ENCODE measurements at places on chromosomes 6 and 20.

DNA sequence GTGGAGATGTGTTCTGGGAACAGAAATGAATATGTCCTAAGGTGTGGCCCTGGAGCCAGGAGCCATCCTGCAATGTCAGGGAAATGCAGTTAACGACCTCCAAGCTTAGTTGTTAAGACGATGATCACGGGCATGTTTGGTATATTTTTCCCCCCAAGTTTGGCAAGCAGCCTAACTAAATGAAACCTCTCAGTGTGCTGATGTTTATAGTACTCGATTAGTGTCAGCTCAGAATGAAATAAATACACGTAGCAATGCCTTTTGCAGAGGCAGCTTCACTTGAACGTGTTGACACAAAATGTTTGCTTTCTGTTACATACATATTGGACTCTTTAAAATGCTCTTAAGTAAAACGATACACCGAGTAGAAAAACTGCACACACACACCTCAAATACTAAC is 76.2 kb upstream of the OLIG3 start:
- no peak for DNase-seq

GRCh38 chr6:75446241-75446880 is 47.2 kb downstream of the FILIP1 start:
- DNase-seq, result no peak

GRCh38 chr6:119077643-119078375 is 655 bp downstream of the FAM184A start:
- no peak for DNase-seq

DNA sequence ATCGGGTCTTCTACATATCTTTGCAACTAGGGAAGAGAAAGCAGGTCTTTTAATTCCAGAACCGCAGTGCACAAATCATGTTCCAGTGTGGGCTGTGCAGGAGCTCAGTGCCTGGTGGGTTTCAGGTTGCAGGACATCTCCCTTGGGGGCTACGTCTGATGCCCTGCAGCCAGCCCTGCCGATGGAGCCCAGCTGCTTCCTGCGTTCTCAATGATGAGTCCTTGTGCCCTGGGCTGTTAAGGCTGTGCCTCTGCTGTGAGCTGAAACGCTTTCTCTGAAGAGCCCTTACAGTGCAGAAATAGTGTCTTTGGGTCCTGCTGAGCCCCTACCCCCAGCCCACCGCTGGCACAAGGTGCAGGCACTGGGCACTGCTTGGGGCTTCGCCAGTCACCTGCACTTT is 192.9 kb downstream of the SYNDIG1 start:
- no peak for DNase-seq

- DNase-seq, result no peak
Measured at GRCh38 chr6:87794922-87795885, 93.2 kb upstream of the AKIRIN2 start.

- no peak for DNase-seq
Measured at GRCh38 chr6:80967609-80968008, 784.9 kb downstream of the TENT5A start.

DNA sequence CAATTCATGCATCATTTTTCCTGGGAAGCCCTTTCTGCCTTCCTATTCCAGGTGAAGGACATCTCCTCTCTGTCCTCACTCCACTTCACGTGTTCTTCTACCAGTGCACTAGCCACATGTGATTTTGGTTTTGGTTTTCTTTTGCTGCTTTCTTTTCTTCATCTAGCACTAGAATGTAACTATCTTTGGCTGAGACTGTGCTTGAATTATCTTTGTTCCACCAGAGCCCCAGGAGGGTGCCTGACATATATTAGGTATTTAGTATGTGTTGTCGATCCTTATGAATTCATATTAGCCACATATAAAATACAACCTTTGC is 79.9 kb downstream of the VGLL2 start:
- no peak for DNase-seq

GRCh38 chr20:63054681-63055240 is 48.0 kb upstream of the BHLHE23 start:
- no peak for DNase-seq

GRCh38 chr6:157427969-157428368 is 47.0 kb downstream of the ZDHHC14 start:
- no peak for DNase-seq

DNA sequence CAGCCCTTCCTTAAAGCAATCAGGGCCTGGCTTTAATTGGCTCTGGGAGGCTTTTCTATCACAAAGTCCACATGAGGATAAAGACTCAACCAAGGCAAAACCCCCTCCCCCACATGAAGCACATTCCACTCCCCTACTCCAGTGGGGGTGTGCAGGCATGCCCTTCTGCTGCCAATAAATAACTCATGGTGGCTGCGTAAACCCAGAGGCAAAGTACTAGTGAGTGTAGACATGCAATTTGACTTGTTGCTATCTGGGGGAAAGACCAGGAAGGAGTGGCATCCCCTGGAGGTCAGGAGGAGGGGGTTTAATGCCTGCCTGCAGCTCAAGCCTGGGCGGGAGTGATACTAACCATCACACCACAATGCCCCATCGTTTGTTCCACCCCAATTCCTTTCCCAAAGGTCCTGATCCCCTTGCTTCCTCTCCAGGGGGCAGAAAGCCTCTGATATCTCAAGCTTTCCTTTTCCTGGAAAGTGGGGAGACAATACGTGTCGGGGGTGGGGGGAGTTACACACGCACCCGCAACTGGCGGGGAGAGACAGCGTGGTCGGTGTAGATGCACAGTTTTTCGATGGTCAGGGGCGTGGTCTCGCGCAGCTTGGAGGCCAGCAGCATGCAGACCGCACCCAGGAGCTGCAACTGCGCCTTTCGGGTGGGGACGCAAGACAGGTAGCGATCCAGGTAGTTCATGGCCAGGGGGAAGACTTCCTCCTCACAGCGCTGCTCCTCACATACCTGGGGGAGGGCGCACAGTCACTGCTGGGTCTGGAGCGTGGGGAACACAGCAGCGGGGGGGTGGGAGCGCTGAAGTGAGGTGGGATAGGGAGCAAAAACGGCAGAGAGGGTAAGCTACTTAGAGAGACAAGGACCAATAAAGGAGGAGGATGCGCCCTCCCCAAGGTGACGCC is 1.5 kb downstream of the CCND3 start:
- DNase-seq, result no peak

- DNase-seq, result no peak
Measured at GRCh38 chr6:63452125-63452524, 120.2 kb upstream of the LOC128125822 start.

DNA sequence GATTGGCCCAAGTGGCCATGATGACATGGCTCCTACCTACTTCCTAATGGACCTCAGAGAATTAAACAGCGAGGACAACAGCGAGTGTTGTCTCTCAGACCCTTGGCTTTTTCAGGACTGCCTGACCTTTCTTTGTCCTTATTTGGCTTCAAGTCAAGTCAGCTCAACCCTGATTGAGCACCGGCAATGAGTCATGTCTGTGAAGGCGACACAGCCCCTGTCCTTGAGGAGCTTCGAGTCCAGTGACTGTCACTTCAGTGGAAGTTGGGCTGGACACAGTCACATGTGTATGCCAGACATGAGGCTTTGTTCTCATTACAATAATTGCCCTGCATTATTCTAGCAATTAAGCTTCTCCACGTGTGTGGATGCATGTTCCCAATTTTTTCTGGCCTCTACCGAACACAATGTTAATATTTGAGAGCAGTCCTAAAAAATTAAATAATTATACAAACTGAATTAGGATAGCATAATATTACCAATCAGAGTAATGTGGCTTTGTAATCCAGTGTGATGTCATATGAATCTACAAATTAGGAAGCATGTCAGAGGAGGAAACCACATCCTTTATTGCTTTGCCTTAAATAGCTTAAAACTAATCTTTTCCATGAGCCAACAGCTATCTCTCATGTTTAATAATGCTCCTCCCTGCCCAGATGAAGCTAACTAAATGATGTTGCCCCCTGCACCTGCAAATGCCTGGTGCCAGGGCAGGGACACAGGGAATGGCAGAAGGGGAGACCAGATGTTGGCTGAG is 178.6 kb downstream of the CDH26 start:
- DNase-seq, result peak; percentile 50

GRCh38 chr6:93419304-93420162 is at the start of gene EPHA7:
TSS of gene EPHA7 (minus strand) at chr6:93419559. CDS start at chr6:93419341, 218 bp downstream.
- peak; percentile 84 for DNase-seq

DNA sequence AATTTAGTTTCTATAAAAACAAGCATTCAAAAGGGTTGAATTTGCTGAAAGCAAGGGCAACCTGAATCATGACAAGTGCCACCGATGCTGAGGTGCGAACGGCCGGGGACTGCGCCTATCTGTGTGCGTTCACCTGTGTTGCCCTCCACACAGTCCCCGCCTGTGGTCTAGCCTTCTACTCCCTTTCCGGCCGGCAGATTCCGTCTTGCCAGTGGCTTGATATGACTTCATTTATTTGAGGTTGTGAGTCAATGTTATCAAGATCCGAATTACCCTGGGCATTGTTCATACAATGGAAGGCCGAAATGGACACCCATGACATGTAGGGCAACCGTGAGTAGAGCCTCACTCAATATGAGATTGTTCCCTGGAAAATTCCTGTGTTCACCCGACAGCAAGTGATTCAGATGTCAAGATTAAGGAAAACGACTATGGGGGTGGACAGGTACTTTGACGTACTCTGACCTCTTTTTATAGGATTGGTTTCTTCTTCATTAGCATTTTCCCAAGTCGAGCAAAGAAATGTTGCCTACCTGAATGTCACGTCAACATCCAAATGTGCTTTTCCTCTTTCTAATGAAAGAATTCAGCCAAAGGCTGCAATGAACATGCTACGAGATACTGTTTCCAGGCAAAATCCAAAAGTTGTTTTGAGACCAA is 41.1 kb upstream of the NEDD9 start:
- no peak for DNase-seq

GRCh38 chr6:33692760-33693158 is 18.7 kb downstream of the UQCC2 start:
- peak; percentile 85 for DNase-seq

- peak; percentile 74 for DNase-seq
Measured at GRCh38 chr6:69289689-69290495, 506.9 kb downstream of the LMBRD1 start.

DNA sequence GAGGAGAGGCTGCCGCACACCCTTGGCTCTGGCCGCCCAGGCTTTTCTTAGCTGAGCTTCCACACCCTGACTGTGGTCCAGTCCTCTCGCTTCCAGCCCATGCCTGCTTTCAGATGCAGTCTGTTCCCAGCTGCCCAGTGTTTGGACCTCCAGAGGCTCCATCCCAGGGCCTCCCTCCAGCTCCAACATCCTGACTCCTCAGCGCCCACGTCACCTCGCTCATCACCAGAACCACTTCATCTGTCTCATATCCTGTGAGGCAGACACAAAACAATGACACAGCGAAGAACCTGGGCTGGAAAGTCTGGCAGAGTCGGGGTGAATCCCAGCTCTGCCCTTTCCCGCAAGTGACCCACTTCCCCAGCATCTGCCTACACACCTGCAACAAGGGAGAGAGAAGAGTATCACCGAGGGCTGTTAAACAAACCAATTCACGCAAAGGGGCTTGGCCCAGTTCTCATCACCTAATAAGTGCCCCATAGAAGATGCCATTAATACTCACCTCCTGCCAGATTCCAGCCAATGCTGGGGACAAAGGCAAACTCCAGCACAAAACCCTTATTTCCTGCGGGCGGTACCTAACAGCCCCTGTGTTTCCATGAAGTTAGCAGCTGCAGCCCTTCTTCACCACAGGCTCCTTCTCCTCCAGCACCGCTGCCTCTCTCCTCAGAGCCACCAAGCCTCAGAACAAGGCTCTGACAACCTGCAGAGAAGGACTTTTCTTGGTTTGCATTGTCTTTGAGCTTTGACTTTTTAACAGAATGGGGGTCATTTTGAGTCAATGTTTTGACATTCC is 133.4 kb upstream of the CDH4 start:
- DNase-seq, result no peak

DNA sequence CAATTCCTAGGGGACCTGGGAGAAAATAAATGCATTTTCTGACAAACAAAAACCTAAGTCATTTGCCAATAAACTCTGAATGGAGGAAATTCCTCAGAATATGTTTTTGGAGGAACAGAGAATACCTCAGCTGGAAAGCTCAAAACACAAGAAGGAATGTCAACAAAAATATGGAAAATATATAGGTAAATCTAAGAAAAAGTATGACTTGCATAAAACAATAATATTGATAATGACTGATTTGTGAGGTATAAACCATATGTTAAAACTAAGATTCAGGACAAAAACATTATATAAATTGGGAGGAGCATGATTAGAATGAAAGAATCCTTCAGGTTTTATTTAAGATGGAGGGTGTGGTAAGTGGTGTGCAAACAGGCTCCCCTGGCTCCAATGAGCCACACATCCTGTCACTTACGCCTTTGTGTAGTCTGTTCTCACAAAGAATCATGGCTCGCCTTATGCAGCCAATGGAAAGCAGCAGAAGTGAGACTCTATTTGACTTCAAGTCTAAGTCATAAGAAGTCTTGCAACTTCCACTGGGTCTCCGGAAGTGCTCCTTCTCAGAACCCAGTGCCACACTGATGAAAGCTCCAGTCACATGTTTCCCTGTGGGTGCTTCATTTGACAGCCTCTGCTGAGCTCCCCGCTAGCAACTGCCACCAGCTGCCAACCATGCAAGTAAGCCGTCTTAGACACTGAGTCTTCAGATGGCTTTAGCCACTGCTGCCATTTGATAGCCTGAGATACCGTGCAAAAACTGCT is 8.1 kb downstream of the CFAP61 start:
- DNase-seq, result no peak

DNA sequence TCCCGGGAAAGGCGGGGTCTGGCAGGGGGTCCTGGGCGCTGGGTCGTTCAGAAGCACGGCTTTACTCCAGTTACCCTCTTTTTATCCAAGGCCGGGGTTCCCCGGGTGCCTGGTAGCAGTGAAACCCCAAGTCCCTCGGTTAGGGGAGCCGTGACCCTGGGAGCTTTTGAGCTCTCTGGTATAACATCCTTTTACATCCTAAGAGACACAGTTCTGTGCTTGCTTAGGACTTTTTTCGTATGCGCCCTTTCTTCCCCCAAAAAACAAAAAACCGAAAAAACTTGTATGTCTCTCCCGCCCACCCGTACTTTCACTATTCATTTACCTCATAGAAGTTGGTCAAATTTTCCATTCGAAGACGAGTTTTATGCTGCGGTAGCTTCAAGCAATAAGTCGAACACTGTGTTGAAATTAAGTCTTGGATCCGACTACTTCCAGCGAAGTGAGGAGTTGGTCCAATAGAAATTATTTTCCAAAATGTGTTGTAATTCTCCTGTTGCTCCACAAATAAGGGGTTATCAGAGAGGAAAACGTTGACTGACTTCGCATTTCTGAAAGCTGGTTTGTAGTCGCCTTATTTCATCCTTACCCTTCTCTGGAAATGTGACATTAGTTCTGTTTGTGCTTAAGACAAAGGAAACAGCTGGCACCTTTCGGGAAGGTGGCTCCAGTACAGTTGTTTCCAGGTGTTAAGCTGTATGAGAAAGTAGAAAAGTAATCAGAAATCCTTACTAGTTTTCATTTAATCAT is 816 bp upstream of the MAN1A1 start:
- DNase-seq, result peak; percentile 65

- no peak for DNase-seq
Measured at GRCh38 chr20:63071541-63072181, 64.9 kb upstream of the BHLHE23 start.

GRCh38 chr20:7571521-7572055 is 368.7 kb downstream of the HAO1 start:
- DNase-seq, result no peak

- DNase-seq, result no peak
Measured at GRCh38 chr6:126127659-126128058, 141.3 kb downstream of the TRMT11 start.
